ENCODE measurements at places on chromosomes 12 and 14. TPM values are rescaled to one million over a fixed set of nuclear protein-coding genes. Genes with fewer than 3 reads are reported as not detected.

SAMD15 gene
- total RNA-seq = 0.08 TPM

TSPAN11 gene
- total RNA-seq = 1.7 TPM

NID2 gene
- total RNA-seq = 35.2 TPM

LHX5 gene
- total RNA-seq = not detected

- DNase-seq = no peak
Measured at GRCh38 chr14:104323551-104324175, 185.3 kb downstream of the KIF26A start.

DNA sequence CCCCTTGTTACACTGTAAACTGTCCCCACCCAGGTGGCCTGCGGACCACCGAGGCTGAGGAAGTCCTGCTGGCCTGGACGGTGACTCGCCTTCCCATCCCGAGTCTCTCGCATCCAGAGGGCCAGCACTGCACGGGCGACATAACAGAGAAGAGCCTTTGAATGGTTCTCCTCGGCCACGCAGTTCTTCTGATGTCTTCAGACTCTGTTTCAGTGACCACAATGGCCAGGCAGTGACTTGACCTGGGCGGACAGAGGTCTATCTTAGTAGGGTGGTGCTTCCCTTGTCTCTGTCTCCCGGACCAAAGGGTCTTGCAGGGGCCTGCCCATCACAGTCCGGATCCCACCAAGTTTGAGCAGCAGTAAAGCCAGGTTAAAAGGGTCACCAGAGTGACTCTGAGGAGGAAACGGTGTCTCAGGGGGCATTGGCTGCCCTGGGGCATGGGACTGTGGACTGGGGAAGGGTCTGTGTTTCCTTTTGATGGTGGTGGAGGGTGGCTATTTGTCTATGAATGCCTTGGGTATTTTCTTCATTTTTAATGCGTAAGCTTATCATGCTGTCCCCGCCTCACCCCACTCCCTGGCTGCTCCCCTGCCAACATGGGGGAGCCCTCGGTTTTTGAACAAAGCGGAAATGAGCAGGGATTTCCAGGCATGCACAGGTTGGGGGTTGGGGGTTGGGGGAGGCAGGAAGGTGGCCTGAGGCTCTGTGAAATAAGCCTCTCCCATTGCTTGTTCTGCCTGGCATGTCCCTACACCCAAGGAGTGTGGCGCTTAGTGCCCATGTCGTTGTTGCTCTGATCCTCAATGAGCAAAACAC, 10.3 kb downstream of the KRT85 start:
- no peak for DNase-seq

DNA sequence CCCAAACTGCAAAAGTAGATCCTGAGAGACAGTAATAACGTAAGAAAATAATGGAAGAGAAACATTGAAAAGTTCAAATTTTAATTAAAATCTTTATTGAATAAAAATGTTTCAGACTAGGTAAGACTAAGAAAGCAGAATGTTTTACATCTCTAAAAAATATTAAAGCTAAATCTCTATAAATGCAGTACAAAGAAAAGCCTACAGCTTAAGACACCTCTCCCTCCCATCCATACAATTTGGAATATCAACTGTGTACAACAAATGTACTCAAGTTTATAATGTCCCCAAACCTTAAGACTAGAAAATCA, 8.5 kb upstream of the CERS5 start:
- no peak for DNase-seq

DNA sequence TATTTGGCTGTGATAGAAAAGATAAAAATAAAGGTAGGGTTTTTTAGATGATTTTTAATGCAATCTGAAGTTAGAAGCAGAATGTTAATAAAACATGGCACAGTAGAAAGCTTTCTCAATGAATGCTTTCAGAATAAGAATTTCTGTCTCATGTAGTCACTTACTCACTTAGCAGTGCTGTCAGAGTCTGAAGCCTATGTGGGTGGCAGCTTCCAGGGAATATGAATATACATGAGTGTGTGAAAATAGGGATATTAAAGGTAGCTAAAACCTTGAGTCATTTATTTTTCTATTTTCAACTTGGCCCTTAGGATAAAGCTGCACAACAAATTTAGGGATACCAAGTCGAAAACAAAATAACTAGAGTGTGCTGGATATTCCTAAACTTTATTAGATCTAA, 427.9 kb downstream of the AEBP2 start:
- DNase-seq = no peak

DNA sequence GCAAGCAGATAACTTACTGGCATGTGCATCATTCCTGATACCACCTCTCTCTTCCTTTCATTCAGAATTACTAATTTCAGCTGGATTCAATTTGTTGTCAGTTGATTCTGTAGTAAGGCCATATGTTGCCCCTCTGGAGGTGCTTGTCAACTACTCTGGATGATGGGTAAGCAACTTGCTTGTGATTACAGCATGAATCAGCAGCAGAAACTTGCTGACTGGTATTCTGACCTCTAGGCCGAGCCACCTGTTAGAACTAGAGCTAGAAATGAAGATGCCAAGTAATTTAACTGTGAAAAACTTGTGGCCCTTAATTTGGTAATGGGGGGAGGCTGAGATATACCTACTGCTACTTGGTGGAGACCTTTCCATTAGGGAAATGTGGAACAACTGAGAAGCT, 5.1 kb downstream of the RNF10 start:
- DNase-seq = no peak

GRCh38 chr14:66119606-66120231, 366.5 kb upstream of the CCDC196 start:
- no peak for DNase-seq

DNA sequence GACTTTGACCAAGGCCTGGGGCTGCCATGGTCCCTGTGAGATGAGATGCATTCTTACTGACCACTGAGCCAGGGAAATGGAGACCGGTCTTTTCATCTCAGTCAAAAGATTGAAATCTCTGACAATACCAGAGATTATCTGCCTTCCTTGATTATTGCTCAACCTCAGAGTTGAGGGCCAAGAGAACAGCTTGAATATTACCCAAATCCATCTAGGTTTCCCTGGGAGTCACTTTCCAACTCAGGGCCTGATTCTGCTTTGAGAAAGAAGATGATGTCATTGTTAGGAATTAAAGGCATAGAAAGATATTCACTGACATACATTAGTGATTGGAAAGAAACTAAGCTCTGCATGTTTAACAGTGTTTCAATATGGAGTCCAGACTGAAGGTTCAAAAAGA, 515.9 kb upstream of the TBX3 start:
- no peak for DNase-seq

DNA sequence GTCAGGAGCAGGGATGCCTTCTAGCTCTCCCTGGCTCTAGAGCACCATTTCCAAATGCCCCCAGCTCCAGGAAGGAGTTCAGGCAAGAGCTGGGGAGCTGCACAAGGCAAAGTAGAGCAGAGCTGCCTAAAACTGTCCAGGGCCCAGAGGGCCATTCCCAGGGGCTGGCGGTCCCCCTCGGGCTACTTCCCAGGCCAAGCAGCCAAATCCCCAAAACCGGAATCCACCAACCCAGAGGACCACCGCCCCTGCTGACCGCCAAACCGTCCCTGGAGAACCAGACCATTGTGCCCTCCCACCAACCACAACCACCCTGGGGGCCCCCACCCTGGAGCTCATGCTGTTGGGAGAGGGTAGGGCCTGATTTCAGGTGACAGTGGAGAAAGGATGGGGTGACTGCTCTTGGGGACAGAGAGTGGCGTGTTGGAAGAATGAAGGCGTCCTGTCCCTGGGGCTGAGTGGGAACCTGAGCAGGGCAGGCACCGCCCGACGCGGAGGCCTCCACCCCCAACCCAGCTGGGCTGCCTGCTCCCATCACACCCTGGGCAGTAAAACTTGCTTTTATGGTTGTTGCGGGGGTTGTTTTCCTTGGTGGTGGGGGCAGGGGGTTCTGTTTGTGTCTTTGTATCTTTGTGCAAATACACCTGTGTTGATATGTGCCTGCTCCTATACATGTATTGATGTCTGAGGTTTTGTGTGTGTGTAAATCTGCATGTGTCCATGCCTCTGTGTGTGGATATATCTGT, 24.0 kb upstream of the KRT78 start:
- no peak for DNase-seq

DNA sequence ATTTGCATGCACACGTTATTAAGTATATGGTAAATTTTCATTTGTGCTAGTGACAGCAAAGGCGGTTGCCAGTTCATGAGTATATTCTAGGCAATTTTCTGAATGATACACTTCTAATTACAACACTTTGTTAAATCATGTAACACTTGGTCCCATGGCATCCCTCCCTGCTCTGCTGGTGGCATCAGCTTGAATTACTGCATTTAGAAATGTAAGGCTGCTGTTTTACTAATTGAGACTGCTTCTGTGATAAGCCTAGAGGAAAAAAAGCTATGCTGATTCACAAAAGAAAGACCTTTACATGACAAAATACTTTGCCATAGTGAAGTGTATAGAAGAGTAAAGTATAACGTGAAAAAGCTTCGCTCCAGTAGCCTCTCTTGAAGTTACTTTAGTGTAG, 636.1 kb downstream of the KCNH5 start:
- DNase-seq = no peak

All from left ventricle myocardium inferior (tissue), 1 donor.